ENCODE measurements at places on chromosomes 2 and 18.

- peak; percentile 87 for DNase-seq
These were observed 1.7 kb downstream of the MYOM1 start for GRCh38 chr18:3217948-3218647.

- DNase-seq, result no peak
These were observed 42.6 kb downstream of the FOSL2 start for GRCh38 chr2:28435241-28435640.

- DNase-seq, result peak; percentile 36
These were observed 142.9 kb upstream of the NXPH2 start for GRCh38 chr2:138922973-138923563.

- DNase-seq, result no peak
These were observed 12.7 kb downstream of the PCARE start for GRCh38 chr2:29061616-29062015.

- no peak for DNase-seq
These were observed 107.0 kb upstream of the PTPRM start for GRCh38 chr18:7459851-7460770.

GRCh38 chr2:123179526-123179925 lies 845.6 kb upstream of the CNTNAP5 start:
- DNase-seq, result no peak

DNA sequence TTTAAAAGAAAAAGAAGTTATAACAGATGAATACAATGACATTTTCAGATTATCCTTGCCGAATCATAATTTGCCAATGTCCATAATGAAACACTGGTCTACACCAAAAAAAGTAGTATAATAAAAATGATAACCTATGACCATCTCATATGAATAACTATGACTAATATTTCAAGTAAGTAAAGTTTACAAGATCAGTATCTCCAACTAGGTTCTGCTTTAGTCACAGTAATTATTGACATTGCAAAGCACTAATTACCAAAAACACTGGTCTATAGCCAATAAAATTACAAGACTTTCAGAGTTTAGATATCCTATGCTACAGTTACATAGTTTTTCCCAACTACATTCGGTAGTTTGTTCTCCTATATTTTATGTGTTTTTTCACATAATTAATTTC lies 136.7 kb downstream of the MEMO1 start:
- no peak for DNase-seq

- no peak for DNase-seq
These were observed 56.5 kb downstream of the CDK15 start for GRCh38 chr2:201862843-201863242.

- no peak for DNase-seq
These were observed 465.0 kb downstream of the ZEB2 start for GRCh38 chr2:144054911-144055310.

DNA sequence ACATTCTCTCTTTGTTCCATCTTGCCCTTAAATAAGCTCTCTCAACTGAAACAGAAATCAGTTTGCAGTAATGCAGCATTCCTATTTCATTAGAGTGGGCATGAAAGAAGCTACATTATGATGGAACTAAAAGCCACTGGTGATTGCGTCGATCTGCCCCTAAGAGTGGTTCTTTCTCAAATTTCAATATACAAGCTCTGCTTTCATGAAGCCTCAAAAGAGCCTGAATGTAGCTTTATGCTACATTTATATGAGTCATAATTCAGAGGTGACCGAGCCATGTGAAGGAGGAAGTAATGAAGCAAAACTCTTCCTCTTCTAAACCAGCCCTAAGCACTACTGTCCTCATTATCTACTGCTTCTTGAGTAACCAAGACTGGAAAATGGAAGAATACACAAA lies 64.8 kb upstream of the CYTIP start:
- DNase-seq, result no peak

DNA sequence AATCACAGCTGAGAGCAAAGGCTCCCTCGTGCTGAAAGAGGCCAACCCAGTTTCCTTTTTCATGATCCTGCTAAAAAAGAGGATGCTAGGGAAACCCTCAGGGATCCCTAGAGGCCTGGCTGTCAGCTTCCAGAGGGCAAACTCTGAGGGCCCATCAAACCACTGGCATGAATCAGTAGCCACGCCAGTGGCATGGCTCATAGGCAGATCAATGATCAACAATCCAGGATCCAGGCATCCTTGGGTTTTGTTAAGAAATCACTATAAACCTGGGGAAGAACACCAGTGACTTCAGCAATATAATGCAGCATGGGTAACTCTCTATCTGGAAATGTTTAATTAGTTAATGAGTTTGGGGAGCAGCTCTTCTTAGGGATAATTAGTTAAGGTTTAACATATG lies 286.5 kb downstream of the C1D start:
- DNase-seq, result no peak

DNA sequence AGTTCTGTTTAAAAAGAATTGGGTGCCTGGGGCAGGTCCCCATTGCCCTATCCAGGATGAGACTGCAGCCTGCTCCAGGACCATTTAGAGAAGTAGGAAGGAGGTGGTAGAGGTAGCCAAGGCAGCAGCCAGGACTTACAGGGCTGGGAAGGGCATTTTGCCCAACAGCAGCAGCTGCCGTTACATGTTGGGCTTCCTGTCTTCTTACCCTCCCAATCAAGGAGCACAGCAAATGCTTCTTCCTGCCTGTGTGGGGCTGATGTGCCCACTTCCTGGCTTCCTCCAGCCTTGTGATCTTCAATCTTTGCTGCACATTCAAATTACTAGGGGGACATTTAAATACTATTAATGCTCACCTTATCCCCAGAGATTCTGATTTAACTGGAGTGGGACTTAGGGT lies 112.0 kb downstream of the QPCT start:
- no peak for DNase-seq

DNA sequence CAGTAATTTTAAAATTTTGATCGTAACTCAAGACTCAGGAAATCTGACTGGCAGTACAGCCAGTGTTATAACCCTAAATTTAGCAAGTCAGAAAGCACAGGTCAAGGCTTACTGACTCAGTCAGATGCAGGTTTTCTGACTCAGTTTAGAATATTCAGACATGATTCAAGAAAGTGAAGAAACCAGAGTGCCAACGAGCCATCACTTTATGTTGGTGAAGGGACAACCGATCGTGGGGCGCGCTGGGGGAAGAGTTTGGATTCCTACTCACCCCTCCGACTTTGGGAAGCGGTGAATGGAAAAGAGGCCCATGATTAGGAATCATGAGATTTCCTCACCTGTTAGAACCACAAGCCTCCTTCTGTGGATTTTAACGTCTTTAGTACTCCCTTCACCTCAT lies 998 bp downstream of the RNF149 start:
- no peak for DNase-seq
